ENCODE measurements at places on chromosomes 16 and 17.

GRCh38 chr16:84476401-84476800 lies 28.1 kb downstream of the MEAK7 start:
- DNase-seq, result no peak

- peak; percentile 32 for DNase-seq
Observed at GRCh38 chr17:20116683-20117309, 107.6 kb downstream of the SPECC1 start.

DNA sequence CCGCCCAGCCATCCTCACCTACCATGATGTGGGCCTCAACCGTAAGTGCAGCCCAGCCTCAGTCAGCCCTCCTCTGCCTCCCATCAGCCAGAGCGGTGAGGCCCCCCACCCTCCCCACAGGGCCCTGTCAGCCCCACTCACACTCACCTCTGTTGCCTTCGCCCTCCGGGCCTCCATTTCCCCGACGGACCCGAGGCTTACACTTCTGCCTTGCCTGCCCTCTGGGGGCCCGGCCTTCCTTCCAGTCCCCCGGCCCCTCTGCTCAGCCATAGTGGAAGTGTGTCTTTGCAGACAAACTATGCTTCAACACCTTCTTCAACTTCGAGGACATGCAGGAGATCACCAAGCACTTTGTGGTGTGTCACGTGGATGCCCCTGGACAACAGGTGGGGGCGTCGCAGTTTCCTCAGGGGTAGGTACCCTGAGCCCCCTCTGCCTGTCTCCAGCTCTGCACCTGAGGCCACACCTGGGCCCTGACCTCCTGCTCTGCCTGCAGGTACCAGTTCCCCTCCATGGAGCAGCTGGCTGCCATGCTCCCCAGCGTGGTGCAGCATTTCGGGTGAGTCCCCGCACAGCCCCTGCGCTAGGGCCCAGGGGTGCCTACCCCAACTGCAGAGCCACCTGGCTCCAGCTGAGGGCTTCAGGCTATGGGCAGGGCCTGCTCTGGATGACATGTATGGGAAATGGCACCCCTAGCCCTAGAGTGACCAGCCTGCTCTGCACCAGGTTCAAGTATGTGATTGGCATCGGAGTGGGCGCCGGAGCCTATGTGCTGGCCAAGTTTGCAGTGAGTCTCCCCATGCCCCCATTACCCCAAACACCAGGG lies 4.1 kb downstream of the NDRG4 start:
- DNase-seq, result no peak

- no peak for DNase-seq
Observed at GRCh38 chr17:3719265-3719664, 4.4 kb upstream of the HASPIN start.

GRCh38 chr17:51662204-51663056 lies 402.1 kb downstream of the UTP18 start:
- no peak for DNase-seq

GRCh38 chr17:77926981-77927380 lies 31.5 kb upstream of the TNRC6C start:
- DNase-seq, result no peak

GRCh38 chr16:75296606-75297005 lies 45.2 kb upstream of the BCAR1 start:
- DNase-seq, result no peak

- no peak for DNase-seq
Observed at GRCh38 chr16:15807603-15808009, 49.2 kb downstream of the MYH11 start.

DNA sequence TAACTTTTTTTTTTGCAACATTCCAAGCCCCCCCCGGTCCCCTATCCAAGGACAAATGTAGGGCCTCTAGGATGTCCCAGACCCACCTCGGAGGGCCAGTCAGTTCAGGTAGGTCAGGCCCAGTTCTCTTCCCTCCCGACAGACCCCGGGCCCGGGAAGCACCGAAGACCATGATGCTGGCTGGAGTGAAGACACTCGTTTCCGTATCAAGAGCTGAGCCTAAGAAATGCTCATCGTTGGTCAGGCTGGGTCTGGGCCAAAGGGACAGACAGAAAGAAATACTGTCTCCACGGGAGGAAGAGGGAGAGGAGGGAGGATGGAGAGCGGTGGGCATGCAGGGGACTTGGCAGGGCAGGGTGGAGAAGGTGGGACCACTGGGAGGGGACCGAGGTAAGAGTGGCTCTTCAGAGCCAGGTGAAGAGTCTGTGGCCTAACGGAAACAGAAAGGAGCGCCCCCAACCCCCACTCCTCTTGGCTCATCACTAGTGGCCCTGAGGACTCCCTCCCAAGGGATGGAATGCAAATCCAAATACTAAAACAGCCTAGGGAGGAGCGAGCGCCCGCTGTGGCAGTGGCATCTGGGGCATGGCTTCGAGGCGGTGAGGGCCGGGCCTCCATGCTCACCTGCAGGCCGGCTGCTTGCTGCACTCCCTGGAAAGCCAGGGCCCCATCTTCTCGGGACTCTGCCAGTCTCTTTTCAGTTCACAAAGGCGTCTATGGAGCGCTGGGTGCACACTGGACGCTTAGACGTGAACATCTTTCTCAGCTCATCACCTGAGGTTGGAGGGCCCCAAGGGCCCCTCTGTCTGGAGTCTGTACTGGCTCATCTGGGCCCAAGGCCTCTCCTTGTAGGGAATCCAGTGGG lies 1.7 kb upstream of the ROGDI start:
- DNase-seq, result no peak

DNA sequence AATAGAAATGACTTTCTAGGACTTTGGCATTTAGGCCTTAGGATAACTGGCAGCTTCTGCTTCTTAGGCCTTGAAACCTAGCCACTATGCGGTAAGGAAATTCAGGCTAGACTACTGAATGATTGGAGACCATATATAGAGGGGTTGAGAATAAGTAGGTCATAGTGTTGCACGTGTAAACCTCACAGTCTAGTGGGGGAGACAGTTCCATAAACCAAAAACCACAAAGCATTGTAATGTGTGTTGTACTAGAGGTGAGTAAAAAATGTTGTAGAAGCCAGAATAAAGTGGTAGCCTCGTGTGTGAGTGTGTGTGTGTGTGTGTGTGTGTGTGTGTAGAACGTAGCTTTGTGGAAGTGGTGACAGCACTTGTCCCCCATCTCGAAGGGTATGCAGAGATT lies 188.5 kb downstream of the MAP2K6 start:
- no peak for DNase-seq

GRCh38 chr16:58127634-58128033 lies 1.5 kb downstream of the CFAP20 start:
- DNase-seq, result no peak

- no peak for DNase-seq
Observed at GRCh38 chr16:12141073-12141951, 164.8 kb downstream of the SNX29 start.

DNA sequence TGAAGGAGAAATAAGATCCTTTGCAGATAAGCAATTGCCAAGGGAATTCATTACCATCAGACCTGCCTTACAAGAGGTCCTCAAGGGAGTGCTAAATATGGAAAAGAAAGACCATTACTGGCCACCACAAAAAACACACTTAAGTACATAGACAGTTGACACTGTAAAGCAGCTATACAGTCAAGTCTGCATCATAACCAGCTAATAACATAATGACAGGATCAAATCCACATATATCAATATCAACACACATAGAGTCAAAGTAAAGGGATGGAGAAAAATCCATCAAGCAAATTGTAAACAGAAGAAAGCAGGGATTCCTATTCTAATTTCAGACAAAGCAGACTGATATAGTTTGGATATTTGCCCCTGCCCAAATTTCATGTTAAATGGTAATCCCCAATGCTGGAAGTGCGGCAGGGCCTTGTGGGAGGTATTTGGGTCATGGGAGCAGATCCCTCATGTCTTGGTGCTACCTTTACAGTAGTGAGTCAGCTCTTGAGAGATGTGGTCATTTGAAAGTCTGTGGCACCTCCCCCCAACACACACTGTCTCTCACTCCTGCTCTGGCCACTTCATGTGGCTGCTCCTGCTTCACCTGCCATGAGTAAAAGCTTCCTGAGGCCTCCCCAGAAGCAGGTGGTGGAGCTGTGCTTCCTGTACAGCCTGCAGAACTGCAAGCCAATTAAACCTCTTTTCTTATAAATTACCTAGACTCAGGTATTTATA lies 32.8 kb downstream of the TANC2 start:
- DNase-seq, result no peak

- DNase-seq, result no peak
Observed at GRCh38 chr17:63023049-63023448, 57.0 kb downstream of the TANC2 start.

GRCh38 chr16:8070506-8070905 lies 519.8 kb downstream of the TMEM114 start:
- no peak for DNase-seq

GRCh38 chr17:29733166-29733565 lies 110.5 kb upstream of the CORO6 start:
- DNase-seq, result no peak

DNA sequence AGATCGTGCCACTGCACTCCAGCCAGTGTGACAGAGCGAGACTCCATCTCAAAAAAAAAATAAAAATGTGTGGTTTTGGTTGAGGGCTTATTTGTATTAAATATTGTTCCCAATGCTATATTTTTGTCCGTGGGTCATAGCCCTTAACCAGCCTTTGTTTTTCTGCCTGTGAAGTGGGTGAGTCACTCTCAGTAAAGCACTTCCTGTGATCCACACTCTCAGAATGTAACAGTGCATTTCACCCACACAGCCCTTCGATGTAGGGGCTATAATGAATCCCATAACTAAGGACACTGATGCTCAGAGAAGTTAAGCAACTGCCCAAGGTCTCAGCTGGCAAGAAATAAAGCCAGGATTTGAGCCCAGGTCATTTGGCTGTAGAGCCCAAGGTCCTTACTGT lies 34.7 kb upstream of the POLR3E start:
- DNase-seq, result no peak

GRCh38 chr16:23274968-23275367 lies 27.1 kb upstream of the SCNN1B start:
- DNase-seq, result no peak

DNA sequence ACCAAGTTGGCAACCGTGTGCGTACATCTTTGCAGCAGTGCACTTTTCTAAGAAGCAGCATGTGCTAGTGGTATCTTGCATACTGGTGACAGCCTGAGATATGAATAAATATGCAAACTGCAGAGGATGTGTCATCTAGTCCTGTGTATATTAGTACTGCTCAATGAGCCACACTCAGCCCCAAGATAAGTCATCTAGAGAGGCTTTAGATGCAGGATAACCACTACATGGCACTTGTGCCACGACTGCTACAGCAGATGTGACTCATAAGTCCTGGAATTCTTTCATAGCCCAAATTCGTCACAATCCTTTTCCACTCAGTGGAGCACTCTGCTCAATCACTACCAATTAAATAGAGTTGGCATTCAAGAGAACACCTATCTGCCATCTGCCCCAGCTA lies 171.5 kb downstream of the AXIN2 start:
- no peak for DNase-seq

Data from MV-4-11 (cell line).